ENCODE measurements at places on chromosomes 12 and 14. TPM values are rescaled to one million over a fixed set of nuclear protein-coding genes. Genes with fewer than 3 reads are reported as not detected.

TCL1A gene
- not detected for total RNA-seq

CMA1 gene
- total RNA-seq = not detected

C3AR1 gene
- total RNA-seq = not detected

TAS2R20 gene
- not detected for total RNA-seq

GALNT6 gene
- total RNA-seq = 3.3 TPM

SRGAP1 gene
- total RNA-seq = 12.2 TPM

NPFF gene
- 0.19 TPM for total RNA-seq

RND1 gene
- 3.1 TPM for total RNA-seq

HCAR1 gene
- total RNA-seq = 0.02 TPM

TPH2 gene
- total RNA-seq = not detected

RAD9B gene
- total RNA-seq = 0.24 TPM

LALBA gene
- not detected for total RNA-seq

KRT78 gene
- total RNA-seq = 0.10 TPM

C2CD5 gene
- 13.5 TPM for total RNA-seq

FKBP3 gene
- total RNA-seq = 116 TPM

NUAK1 gene
- total RNA-seq = 5.0 TPM

KRT75 gene
- total RNA-seq = 0.11 TPM

CD63 gene
- total RNA-seq = 681 TPM

WNT1 gene
- total RNA-seq = 0.09 TPM

DERA gene
- 41.7 TPM for total RNA-seq

IAPP gene
- total RNA-seq = not detected

CLEC4D gene
- total RNA-seq = not detected

LRP1 gene
- 15.9 TPM for total RNA-seq

ANKRD52 gene
- total RNA-seq = 36.9 TPM

Data from A549 treated with AZD2906 at 1 μM for 4 hours (cell line).